ENCODE measurements at places on chromosomes 13 and 19.

GRCh38 chr13:95137096-95137495 is 164.2 kb downstream of the ABCC4 start:
- DNase-seq: peak; percentile 37

GRCh38 chr13:30898678-30899241 is 7.3 kb upstream of the MEDAG start:
- peak; percentile 32 for DNase-seq

GRCh38 chr19:53621885-53622740 is 9.7 kb upstream of the DPRX start:
- no peak for DNase-seq

GRCh38 chr19:31352782-31353651 is 3.8 kb upstream of the TSHZ3 start:
- no peak for DNase-seq
